ELR (cell line): ENCODE measurements at places on chromosomes 2 and 18.

DNA sequence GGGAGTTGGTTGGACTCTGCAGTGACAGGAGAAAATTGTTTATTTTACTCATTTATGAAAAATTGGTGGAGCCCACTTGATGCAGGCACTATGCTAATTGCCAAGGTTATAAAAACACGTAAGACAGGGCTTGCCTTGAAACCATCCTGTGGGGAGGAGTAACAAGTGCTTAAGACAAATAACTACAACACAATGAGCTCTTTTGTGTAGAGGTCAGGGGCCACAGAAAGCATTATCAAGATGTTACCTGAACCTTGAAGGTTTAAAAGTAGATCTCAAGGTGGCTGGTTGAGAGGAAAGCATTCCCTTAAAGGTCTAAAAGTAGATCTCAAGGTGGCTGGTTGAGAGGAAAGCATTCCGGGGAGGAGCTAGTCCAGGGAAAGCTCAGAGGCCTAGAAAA is 381.8 kb upstream of the POU3F3 start:
- no peak for DNase-seq

DNA sequence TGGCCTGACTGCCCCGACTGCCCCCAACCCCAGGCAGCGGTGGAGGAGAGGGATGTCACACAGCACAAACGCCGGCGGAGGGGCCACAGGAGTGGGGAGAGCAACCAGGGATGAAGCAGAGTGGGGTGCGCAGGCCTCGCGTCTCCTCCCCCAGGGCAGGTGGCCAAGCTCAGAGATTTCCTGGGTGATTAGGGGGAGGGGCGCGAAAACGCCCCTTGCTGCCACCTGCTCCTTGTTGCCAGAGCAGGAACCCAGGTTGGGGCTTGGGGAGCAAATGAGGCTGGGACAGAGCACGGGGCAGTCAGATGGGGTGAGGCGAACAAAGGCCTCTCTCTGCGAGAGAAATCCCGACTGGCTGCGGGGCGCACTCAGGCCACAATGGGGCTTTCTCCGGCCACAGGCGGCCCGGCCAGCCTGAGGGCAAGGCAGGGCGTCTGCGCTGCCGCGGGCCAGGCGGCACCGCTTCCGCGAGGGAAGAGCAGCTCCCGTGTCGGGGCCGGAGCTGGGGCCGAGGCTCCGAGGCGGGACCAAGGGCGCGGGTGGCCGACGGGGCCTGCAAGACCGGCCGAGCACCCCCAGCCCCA is 11.5 kb downstream of the TEX44 start:
- peak; percentile 66 for DNase-seq

GRCh38 chr18:80042785-80043184 is 8.6 kb downstream of the RBFA start:
- DNase-seq: no peak

GRCh38 chr2:47002480-47003381 is 87.1 kb upstream of the MCFD2 start:
- peak; percentile 16 for DNase-seq

DNA sequence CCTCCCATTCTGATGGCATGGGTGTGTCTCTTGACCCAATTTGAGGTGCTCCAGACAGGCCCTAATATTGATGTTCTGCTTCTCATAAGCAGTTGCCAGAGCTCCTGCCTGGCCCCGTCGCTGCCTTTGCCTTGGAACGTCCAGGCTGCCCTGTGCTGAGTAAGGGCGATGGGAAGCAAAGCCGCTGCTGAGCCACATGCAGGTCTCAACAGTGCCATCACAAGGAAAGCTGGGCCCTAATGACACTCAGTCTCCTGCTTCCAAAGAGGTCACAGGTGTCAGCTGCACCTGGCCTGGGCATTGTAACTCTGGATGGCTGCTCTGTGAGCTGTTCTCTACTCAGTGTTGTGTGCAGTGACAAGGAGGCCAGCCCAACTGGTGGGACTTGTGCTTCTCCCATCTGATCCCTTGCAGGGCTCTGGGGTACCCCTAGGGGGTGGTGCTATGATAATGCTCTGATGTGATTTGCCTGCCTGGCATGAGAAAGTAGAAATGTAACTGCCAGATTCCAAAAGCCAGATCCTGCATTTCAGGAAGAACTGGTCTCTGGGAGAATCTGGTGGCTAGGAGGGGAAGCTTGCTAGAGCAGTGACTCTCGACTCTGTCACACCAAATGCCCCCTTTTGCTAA is 8.7 kb downstream of the TTC39C start:
- DNase-seq: peak; percentile 7

- peak; percentile 6 for DNase-seq
Measured at GRCh38 chr2:199830531-199830930, 20.5 kb downstream of the FTCDNL1 start.

- peak; percentile 46 for DNase-seq
Measured at GRCh38 chr2:84458551-84459017, 496 bp downstream of the SUCLG1 start.

DNA sequence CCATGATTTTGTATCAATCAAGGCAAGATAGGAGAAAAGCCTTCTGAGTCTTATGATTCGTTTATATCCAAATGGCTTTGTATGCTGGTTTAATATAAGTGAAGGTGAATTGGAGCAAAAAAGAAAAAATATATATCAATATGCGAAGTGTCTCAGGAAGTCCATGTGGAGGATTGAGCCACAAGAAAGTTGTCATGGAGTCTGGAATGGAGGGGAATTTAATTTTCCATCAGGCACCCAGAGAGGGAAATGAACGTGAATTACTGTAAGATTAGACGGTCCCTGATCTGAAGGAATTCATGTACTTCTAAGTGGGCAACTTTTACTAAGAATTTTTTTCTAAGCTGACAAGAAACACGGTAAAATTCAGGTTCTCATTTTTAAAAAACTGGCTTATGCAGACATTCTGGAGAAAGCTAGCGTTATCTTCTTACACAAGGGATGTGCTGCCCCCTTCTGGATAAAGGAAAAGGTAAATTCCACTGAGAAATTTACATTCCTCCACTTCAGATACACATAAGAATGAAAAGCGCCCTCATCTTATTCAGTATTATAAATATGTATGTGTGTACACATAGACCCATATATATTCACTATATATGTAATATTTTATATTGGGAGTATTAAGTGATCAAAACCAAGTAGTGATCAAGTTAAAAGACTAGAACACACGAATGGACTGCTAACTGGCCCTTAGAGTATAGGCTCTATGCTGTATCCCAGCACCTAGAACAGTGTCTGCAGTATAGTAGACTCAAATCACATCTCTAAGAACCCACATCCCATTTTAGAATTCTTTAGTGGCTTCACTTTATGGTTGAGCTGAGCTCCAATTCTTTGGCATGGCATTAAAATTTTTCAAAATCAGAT is 289.0 kb upstream of the TFPI start:
- peak; percentile 83 for DNase-seq

- no peak for DNase-seq
Measured at GRCh38 chr2:176763130-176763529, 449.5 kb upstream of the HNRNPA3 start.
